ENCODE measurements at places on chromosomes 5 and 9.

GRCh38 chr5:143302341-143303045 lies 101.0 kb downstream of the NR3C1 start:
- no peak for DNase-seq

DNA sequence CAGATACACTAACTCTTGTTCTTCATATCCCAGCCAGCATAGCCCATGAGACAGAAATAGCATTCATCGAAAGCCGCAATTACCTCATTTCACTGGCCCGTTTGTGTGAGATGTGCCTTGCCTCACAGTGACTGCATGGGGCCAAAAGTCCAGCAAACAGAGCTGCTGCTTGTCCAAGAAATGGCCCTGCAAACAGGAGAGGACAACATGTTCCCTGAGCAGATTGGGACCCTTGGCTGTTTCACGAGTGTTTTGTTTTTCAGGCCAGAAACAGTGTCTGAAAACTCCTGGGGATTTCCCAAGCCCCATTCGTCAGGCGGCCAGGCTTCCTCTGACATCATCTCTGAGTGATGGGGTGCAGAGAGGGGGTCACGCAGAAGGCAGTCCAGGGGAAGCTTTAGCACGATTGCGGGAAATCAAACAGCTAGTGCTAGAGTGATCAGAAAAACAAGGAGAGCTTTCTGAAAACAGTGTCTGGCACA lies 503.6 kb upstream of the PAPPA start:
- no peak for DNase-seq

DNA sequence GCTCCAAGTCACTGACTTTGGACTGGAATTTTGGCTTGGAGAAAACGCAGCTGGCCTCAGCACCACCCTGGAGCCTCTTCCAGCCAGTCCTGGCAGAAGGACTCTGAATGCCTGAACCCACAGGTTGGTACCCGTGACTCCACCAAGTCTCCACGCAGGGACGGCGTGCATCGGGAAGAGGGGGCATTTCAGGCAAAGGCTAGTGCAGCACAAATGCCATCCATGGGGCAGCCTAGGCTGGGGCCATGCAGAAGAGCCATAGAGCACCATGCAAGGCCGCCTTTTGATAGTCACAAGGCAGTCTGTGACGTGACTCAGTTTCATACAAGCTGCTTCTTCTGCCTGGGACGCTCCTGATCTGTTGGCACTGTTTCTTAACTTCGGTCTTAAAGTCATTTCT lies 28.0 kb downstream of the GDNF start:
- no peak for DNase-seq

GRCh38 chr5:100641833-100642232 lies 106.7 kb downstream of the FAM174A start:
- DNase-seq, result no peak

GRCh38 chr5:132787076-132787475 lies 10.0 kb upstream of the SEPTIN8 start:
- DNase-seq, result no peak

DNA sequence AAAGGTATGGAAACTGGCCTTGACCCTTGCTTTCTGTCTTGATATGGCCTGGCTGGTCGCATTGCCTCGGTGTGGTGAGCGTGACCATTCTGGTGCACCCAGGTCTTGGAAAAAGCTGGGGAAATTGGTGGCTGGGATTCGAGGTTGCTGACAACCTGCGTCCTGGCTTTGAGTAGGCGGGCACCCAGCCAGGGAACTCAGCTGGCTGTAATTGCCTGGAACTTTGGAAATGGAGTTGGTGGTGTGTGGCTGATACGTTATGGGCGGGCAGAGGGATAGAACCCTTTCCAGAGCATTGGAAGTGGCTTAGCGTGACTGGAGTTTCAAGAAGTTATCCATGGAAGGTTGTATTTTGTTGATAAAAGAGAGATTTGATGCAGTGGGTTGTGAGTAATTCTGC lies 35.2 kb downstream of the KCNMB1 start:
- DNase-seq, result no peak

GRCh38 chr9:17839776-17840175 lies 260.9 kb downstream of the SH3GL2 start:
- no peak for DNase-seq

GRCh38 chr5:38725371-38725865 lies 120.4 kb upstream of the OSMR start:
- no peak for DNase-seq

DNA sequence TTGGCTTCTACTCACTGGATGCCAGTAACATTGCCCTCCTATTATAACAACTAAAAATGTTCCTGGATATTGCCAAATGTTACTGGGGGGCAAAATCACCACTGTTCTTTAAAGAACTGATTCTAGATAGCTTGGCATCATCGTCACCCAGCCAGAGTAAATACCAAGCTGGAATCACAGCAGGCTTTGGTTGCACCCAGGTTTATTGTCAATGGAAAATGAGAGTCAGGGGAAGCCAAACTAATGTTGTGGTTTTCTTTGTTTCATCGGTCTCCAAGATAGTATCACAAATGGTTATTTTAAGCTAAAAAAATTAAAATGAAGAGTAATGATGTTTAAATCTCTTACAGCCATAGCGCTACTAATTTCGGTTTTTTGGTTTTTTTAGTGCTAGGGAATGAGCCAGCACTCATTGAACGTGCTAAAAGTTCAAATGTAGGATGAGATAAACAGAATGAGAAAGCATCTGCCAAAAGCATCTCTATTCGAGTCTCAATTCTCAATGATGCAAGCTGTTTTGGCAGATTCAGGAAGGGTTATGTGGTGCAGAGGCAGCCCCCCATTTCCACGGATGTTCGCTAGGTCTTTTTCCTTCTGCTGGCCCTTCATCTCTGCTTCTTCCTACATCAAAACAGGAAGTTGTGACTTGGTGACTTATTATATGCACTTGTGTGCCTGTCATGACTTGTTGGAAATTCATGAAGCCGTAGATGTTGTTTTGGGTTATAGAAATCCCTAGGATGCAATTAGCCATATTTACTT lies 558.0 kb downstream of the EBF1 start:
- no peak for DNase-seq

DNA sequence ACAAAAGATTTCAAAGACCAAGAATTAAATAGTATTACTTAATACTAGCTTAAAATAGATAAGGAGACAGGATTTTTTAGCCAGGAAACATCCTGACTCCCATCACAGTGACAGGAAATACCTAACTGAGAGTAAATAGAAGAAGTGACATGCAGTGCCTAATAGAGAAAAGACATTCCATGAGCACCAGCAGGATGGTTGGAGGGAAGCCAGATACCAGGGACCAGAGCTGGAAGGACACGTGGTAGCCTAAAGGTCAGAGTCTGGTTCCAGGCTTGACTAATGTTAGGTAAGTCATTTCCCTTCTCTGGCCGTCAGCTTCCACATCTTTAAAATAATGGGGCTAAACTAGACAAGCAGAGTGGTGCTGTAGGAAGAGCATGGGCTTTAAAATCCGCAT lies 41.6 kb downstream of the CDK5RAP2 start:
- DNase-seq, result no peak

DNA sequence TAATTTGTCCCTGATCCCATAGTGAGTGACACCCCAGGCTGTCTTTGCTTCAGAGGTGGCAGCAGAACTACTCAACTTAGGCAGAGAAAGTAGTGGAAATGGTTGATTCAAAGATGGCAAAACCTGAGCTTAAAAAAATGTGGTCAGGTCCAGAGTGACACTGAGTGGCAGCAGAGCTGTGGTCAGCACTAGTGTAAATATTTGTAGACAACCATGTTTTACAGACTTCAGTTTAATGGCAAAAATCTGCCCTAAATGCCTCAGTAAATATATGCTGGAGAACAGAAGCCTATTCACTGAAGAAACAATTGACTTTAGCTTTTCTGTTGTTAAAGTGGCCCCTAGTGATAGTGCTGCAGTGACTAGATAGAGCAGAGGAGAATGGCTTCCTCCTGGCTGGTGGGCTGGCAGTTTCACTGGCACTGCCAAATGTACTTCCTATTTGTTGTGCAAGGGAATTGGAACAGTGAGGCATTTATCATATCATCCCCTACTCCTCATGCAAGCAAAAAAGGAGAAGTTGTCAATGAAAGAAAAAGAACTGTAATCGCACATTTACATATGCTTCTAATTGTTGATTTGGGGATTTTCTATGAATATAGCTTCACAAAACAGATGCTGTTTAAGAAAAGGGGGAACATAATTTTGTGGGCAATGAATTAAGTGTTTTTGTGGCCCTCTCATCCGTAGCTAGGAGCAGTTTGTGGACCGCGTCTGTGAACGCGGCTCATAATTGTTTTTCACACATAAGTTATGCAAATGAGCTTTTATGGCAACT lies 12.0 kb downstream of the PBX3 start:
- no peak for DNase-seq

GRCh38 chr5:172410662-172411483 lies 43.5 kb downstream of the SH3PXD2B start:
- DNase-seq, result no peak

DNA sequence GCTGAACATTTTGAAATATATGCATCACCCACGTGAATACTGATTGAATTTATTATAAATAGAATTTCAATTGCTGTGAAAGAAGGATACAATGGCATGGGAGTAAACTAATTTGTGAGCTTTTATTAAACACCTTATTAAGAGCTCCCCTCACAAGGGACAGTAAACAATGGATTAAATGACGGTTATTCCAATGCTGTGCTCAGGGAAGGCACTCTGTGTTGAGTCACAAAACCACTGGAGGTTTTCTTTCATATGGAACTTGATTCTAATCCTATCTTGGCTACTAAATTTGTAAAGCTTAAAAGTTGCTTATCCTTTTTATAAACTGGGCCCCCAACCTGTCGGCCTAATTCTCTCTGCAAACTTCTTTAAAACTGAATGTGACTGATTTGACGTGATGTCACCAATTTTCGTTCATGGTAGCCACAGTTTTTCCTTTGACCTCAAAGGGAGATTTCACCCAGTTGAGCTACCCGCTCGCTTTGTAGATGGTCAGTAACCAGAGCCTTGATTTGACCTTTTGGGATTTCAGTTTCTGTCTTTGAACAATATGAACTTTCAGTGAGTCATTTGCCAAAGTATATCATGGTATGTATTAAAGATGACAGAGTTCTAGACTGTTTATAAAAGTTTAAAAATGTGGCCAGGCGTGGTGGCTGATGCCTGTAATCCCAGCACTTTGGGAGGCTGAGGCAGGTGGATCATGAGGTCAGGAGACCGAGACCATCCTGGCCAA lies 61.3 kb upstream of the PIK3R1 start:
- DNase-seq, result no peak

GRCh38 chr5:135655468-135655815 lies 76.7 kb upstream of the CXCL14 start:
- no peak for DNase-seq

DNA sequence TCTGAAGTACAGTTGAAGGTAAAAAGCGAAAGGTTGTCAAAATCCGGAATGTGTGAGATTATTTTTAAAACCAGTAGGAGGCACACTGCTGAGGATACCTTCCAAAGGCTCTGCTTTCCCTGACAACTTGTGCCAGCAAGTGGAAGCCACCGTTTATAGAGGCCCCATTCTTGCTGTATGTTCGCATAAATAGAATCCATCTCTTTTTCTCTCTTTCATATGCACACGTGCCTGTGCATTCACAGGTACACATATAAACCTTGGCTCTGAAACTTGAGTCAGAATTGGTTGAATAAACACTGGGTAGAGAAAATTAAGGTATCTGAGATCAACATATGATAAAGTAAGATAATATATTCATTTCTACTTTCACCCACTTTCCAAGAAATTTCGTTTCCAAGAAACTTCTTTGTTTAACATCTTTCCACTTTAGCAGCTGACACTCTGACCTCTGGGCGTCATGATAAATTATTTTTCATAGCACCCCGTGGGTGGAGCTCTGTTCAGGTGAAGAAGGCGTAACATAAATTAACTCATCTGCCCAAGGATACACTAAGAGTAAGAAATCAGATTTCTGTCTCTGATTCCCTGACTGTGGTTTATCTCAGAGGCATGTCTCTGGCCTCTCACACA lies 63.7 kb upstream of the RICTOR start:
- no peak for DNase-seq

DNA sequence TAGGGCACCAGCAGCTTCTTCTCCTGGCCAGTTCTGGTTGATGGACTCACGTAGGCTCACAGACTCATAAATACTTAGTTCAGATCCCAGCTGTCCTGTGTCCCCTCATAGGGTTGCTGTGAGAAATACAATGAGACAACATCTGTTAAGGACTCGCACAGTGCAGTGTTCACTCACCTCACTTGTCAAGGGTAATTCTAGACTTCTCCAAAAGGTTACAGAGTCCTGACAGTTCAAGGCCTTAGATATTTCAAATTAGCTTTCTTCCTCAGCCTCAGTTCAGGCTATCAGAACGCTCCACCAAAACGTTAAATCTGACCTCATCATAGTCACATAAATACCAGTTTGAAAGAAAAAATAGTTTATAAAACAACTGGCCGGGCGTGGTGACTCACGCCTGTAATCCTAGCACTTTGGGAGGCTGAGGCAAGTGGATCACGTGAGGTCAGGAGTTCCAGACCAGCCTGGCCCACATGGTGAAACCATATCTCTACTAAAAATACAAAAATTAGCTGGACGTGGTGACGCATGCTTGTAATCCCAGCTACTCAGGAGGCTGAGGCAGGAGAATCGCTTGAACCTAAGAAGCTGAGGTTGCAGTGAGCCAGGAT lies 106.3 kb downstream of the UGCG start:
- DNase-seq, result no peak

Data from stimulated activated CD4-positive, alpha-beta T cell treated with anti-CD3 and anti-CD28 coated beads, Interleukin-12 subunit alpha, Interleukin-12 subunit beta, amount 100 ng/mL, for 48 hours (primary cell).